ENCODE measurements at places on chromosomes 2 and 18.

DNA sequence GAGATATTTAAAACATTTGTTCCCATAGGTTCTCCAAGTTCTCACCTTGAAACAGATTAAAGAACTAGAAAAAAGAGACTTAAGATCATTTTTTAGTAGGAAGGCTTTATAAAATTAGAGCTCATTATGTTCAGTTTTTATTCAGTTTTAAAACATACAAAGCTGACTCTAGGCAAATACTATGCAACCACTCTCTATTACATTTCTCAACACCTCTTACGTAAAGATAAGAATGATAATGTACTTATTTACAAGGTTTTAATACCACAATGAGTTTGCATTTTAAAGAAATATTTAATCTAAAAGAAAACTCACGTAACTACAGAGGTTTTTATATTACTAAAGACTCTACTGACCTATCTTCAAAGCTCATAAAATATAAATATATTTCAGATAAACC, 68.8 kb downstream of the TMEM131 start:
- DNase-seq: no peak

DNA sequence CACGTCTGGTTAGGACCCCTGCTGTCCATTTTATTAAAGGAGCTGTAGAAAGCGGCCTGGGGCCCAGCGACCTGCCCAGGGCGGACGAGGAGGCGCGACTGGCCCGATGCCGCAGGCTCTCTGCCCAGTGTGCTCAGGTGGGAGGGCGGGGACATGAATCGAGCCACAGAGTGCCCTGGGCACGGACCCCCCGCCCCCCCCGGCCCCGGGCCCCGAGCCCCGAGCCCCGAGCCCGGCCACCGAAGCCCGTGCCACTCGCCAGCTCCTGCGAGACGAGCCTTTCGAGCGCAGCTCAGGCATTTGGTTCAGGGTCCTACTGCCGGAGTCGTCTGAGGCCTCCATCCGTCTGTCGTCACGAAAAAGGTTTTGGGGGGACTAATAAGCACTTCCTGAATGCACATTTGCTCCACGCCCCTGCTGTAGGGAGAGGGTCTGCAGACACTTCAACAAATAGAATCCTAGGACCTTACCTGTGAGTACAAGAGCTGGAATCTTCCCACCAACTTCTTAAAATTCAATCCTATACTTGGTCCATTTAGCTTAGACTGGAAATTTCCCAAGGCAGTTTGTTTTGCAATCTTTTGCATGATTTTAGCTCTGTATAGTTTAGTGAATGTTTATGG, 602 bp upstream of the ADAM17 start:
- DNase-seq: no peak

GRCh38 chr2:230748087-230748486, 35.4 kb downstream of the CAB39 start:
- DNase-seq: no peak

DNA sequence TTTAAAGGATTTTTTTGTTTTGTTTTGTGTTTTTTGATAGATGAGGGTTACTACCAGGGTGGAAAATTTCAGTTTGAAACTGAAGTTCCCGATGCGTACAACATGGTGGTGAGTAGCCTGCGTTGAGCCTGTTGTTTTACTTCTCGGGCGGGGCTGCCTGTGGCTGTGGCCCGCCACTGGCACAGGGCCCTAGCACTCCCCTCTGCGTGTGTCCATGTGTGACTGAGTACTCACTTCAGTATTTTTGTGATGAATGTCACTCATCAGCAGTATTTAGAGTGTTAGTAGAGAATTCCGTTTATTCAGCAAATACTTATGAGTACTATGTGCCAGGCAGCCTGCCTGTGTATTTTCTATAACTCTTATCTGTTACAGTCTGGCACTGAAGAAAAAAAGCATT, 44.3 kb upstream of the SCLY start:
- no peak for DNase-seq

- no peak for DNase-seq
Measured at GRCh38 chr2:224039080-224039769, at the start of gene SERPINE2. TSS of gene SERPINE2 (minus strand) at chr2:224039286. CDS start at chr2:224001900, 37,386 bp downstream.

GRCh38 chr2:127901339-127902056, 15.7 kb upstream of the AMMECR1L start:
- DNase-seq: no peak

DNA sequence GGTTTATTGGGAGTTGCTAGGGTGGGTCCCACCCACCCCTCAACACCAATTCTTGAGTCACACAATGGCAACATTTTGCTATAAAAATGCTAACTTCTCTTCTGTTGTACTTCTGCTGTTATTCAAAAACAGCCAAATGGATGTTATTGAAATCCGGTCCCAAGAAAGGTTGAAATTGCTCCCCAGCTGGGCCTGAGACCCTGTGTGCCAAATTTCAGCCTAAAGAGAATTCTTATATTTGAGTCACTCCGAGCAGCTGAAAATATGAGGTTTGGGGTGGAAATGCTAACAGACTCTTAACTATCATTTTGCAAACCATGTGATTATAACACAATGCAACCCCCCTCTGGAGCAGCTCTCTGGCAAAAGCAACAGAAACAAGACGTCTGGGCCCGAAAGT, 27.0 kb upstream of the ACVR1 start:
- DNase-seq: no peak

- DNase-seq: no peak
Measured at GRCh38 chr2:186380805-186381204, 105.3 kb upstream of the ZC3H15 start.

GRCh38 chr2:223065107-223065506, 13.1 kb downstream of the KCNE4 start:
- DNase-seq: no peak

Measured in NCI-H446 treated with DMSO at 0.1 percent for 48 hours (cell line).